ENCODE measurements at places on chromosomes 6 and 20.

- DNase-seq, result no peak
These were observed 43.2 kb upstream of the BCAS1 start for GRCh38 chr20:54113566-54113965.

DNA sequence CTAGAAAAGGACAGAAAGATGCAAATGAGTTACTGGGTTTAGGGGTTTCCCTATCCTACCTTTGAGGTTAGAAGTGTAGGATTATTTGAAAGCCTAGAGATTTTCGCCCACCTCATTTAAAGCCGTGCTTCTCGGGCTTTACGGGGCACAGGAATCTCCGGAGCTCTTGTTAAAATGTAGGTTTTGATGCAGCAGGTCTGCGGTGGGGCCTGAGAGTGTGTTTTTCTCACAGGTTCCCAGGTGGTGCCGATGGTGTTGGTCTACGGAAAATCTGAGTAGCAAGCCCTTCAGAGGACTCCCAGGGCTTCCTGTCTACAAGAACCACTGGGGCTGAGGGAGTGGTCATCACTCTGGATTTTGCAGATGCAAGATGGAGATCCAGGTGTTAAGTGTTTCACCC, 47.5 kb downstream of the TRAM2 start:
- DNase-seq, result no peak

- DNase-seq, result no peak
These were observed 800.6 kb downstream of the DHX35 start for GRCh38 chr20:39762716-39763115.

- no peak for DNase-seq
These were observed 175.3 kb upstream of the CST7 start for GRCh38 chr20:24773751-24774201.

DNA sequence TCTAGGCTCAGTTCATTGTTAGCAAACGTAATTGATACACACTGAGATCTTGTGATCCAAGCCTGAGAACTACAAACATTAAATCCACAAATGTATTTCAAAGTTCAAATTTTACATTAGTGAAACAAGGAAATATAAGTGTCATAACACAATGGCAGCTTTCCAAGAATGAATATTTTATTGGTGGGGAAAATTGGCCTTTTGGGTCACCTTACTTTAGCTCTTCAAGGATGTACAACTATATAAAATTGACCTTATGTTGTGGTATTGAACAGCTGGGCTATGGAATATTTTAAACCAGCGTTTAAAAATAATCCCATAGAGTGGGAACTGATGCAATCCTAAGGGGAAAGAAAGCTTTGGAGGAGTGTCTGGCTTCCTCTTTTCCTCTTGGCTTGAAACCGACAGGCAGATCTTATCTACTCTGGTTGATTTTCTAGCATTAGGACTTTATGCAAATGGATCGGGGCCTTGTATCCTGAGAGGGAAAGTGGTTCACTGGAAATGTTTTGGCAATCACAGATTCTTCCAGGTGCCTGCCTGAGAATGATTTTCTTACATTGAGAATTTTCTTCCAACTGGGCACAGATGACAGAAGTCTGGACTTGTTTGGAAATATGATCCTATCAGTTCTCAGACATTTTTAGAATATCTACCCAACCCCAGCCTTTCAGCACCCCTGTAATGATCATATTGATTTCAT, 184.8 kb upstream of the ECI2 start:
- no peak for DNase-seq

DNA sequence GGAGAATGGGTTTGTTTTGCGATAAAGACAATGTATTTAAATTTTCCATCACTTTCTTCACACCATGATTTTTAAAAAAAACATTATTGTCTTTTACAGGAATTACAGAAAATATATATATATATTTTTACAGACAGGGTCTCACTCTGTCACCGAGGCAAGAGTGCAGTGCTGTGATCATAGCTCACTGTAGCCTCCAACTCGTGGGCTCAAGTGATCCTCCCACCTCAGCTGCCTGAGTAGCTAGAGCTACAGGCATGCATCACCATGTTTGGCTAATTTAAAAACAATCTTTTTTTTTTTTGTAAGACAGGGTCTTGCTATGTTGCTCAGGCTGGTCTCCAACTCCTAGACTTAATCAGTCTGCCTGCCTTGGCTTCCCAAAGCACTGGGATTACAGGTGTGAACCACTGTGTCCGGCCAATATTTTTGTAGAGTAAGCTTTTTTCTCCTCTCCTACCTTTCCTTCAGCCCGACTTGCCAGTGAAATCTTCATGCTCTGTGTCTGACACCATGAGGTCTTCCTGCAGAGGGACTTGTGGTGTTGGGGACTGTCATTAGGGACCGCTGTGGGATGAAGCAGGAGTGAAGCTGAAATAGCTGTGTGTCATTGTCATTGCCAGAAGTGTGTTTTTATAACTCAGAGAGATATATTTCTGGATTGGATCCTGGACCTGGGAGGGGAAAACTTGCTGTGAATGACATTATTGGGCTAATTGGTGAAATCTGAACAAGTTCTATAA, 13.2 kb downstream of the DSP start:
- no peak for DNase-seq

DNA sequence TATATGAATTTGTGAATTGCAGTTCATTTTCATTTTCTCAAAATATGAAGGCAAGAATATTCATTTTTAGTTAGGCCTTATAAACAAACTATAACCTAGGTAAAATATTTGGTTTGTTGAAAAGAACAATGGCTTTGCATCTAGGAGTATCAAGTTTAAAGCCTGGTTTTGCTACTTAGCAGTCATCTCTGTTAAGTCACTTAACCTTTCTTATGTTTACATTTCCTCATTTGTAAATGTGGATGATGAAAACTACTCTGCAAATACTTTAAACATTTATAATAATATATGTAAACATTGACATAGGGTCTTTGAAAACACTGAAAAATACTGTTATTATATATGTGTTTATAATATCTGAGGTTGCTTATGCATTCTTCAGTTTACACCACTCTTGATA, 135.5 kb downstream of the CENPW start:
- no peak for DNase-seq

GRCh38 chr6:43722920-43723545, 35.4 kb upstream of the MRPS18A start:
- no peak for DNase-seq
